ENCODE measurements at places on chromosomes 12 and 14.

GRCh38 chr12:118175823-118176447, 40.0 kb downstream of the PEBP1 start:
- DNase-seq: no peak

DNA sequence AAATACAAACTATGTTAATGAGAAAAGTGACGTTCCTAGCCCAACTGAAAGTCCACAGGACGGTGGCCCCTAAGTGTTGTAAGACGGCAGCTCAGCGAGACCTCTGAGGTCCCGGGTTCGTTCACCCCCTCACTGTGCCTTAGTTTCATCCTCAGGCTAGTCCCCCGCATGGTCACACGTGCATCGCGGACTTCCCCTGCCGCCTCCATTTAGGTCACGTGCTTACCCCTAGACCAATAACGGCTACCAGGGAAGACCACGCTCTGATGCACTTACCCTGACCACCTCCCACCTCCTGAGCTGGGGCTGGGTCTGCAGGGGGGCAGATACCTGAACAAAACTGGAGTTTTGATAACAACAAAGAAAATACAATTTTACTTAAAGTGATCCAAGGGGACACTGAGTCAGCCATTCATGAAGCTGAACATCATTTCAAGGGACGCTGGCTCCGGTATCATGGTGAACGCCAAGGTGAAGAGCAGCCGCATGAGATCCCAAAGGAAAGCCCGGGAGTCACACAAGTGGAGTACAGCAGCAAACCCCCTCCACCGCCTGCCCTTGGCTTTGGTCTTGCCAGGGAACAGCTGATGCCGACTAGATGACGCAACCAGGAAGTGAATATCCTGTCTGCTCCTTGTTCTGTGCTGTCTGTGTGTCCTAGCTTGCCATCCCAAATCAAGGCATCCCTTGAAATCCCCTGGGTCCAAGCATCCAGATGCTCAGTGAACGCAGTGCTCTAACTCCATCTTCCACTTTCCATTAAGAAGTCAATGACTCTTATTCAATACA, 274.1 kb downstream of the PCNX1 start:
- no peak for DNase-seq

GRCh38 chr14:23069413-23069806, 12.1 kb upstream of the CDH24 start:
- no peak for DNase-seq

DNA sequence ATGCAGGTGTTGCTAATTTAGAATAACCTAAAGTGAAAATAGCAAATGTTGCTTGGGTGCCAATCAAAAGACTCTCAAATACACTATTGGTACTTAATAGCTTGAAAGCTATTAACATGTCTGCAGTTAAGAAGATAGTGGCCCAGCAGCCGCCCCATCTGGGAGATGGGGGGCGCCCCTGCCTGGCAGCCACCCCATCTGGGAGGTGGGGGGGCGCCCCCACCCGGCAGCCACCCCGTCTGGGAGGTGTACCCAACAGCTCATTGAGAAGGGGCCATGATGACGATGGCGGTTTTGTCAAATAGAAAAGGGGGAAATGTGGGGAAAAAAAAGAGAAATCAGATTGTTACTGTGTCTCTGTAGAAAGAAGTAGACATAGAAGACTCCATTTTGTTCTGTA, 923.1 kb upstream of the MDGA2 start:
- DNase-seq: no peak

DNA sequence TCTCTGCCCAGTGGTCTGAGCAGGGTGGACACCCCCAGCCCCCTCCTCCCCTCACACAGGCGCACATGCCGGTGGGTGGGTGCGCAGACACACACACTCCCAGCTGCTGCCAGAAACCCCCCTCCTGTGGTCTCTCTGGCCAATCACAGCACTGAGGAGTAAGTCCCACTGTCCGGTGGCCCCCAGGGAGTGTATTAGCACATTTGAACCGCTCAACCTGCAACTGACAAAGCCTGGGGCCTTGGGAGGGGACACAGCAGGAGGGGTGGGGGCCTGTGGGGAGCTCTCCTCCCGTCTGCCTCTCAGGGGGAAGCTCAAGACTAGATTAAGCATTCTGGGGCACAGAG, 11.7 kb downstream of the FIGNL2 start:
- DNase-seq: no peak

DNA sequence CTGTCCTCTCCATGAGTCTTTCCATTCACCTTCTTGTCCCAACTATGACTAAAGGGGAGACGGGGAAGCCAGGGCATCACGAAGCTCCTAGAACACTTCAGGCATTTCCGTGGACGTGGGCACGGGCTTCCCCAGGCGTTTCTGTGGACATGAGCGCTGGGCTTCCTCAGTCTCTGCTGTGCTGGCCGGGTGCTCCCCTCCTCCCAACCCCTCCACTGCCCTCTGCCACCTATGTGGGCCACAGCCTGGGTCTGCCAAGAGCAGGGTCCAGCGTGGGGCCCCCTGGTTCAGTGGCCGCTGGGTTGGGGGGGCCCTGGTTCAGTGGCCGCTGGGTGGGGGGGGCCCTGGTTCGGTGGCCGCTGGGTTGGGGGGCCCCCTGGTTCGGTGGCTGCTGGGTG, 14.8 kb downstream of the HIP1R start:
- DNase-seq: no peak

DNA sequence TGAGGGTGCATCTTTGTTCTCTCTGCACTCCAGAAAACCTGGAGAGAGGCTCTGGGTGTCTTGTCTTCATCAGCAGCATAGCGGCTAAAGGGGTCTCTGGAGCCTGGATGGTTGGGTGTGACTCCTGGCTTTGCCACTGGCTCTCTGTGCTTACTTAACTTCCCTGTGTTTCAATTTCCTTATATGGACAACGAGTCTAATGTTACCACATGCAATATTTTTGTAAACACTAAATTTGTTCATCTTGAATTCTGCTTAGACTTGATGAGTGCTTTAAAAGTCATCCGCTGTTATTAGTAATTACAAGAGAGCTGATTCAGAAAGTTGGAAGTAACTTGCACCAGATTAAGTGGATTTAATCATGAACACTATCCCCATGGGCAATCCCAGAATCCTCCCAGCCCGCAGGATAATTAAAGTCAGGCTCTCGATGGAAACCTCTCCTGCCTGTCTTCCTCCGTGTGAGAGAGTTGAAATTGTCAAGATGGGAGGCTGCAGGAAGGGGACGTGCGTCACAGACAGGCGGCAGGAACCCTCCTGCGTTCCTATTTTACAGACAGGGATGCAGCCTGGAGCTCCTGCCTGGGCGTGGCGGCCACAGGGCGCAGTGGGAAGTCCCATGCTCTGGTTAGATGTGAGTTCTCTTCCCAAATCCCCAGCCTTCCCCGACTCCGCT, 201.2 kb downstream of the TTC8 start:
- no peak for DNase-seq

DNA sequence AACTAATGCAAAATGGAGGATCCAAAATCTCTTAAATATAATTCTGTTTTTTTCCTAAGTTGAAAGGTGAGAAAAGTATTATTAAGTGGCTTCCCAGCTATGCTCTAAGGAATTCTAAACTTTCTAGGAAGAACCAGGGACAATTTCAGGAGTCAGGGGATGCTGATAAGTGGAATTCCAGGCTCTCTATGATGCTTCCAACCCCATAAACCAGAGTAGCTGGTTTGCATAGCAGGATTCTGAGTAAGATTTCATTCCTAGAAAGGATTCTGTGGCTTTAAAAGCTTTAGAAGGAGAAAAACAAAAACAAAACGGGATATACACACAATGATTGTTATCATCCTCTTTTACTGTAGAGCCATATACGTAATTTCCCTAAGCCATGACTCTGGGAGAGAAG, 93.9 kb downstream of the SLC16A7 start:
- no peak for DNase-seq

DNA sequence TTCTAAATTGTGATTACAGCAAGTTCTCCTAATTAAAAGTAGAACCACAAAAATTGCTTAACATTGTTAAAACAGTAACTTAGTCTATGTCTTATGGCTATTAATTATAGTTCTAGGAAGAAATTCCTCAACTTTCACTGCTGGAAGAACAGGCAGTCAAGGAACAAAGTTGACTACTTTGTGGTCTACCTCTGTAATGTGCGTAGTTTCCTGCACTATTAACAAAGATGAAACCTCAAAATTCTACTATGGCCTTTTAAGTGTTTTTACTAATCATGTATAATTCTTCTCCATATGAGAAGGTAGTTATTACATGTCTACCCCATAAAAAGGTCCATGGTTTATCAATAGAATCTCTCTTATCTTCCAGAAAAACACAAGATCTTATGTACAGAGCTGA, 7.6 kb downstream of the RASSF9 start:
- DNase-seq: no peak

DNA sequence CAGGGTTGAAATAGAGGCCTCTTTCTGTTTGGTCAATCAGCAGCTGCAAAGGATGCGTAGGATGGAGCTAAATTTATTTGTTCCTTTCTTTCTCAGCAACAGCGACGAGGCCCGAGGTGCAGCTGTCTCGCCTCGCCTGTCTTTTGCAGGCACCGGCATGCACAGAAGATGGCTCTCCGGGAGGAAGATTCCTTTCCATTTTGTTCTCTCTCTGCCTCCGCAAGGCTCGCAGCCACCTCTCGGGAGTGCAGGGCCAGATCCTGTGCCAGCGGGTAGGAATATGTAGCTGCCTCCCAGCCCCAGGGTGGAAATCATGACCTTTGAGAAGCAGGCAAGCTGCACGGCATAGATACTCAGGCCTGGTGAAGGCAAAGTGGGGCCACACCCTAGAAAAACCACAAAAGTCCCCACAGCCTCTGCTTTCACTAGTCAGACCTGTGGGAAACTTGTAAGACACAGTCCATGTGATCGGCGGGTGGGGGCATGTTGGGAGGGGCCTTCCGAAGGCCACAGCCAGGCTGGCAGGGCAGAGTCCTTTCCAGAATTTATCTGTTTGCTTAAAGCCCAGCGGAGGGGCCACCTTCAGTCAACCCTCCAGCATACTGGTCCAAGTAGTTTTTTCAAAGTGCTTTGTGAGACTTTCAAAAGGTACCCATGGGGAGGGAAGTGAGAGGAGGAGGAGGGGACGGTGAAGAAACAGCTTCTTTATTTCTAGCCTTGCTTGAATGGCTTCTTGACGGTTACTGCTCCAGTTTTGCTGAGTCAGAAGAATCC, at the start of gene MAP1LC3B2:
MAP1LC3B2 (plus strand) TSS at position 220 of the 774 bp plus-strand sequence. CDS start 16,562 bp downstream, outside the sequence.
- no peak for DNase-seq

GRCh38 chr12:96445691-96446583, 43.4 kb upstream of the CFAP54 start:
- DNase-seq: no peak

DNA sequence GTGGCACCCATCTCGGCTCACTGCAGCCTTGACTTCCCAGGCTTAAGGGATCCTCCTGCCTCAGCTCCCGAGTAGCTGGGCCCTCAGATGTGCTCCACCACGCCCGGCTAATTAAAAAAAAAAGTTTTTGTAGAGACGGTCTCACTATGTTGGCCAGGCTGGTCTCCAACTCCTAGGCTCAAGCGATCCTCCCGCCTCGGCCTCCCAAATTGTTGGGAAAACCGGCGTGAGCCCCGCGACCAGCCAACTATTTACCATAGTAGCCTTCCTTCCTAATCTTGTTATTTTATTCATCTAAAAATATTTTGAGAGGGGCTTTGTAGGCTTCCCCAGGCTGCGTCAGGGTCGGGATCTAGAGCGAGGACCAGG, 25.4 kb upstream of the YY1 start:
- no peak for DNase-seq

Data from NCI-H774 (cell line).